Forelimb muscle (tissue), 1 donor: ENCODE measurements at places on chromosomes 4 and X. TPM values are rescaled to one million over a fixed set of nuclear protein-coding genes. Genes with fewer than 3 reads are reported as not detected.
A peak's percentile ranks its signal among the peaks of the same experiment; 100 is the strongest.

Gene PPP1R3F
- polyA plus RNA-seq, result 7.9 TPM

Gene EPHA5
- polyA plus RNA-seq, result 0.43 TPM

Gene CSN1S1
- not detected for polyA plus RNA-seq

GRCh38 chr4:87045234-87045558, 110.4 kb downstream of the AFF1 start:
- no peak for DNase-seq

DNA sequence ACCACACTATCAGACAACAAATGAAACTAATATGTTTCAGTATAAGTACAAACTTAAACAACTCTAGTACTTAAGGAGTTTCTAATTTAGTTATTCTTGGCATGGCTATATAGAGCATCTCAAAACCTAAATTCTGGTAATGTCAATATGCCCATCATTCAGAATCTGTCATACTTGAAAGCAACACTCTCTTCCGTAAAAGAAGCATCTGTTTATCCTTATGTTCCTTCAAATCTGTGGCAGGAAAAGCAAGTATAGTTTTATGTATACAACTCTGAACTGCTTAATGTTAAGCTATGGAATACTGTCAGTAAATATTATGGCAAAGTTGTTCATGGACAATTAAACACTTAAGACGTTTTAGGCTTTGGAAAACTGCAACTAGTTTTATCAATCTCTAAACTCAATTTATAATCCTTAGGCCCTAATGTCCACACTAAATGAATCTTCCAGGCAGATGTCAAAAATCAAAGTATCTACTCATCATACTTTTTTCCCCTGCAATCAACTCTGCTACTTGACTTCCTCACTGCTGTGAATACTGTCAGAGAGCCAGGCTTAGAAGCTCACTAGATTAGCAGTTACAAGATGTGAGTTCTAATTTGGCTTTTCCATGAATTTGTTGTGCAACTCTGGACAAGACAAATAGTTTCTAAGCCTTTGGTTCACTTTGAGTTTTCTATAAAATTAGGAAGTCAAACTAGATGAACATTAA, 109.4 kb downstream of the SCLT1 start:
- DNase-seq, result no peak

Gene MXRA5
- polyA plus RNA-seq, result 59.5 TPM

Gene MAD2L1
- polyA plus RNA-seq, result 14.4 TPM

- no peak for DNase-seq
Observed at GRCh38 chrX:86002076-86002896, 45.1 kb downstream of the CHM start.

- no peak for DNase-seq
Observed at GRCh38 chr4:122503214-122503613, 46.7 kb upstream of the IL2 start.

DNA sequence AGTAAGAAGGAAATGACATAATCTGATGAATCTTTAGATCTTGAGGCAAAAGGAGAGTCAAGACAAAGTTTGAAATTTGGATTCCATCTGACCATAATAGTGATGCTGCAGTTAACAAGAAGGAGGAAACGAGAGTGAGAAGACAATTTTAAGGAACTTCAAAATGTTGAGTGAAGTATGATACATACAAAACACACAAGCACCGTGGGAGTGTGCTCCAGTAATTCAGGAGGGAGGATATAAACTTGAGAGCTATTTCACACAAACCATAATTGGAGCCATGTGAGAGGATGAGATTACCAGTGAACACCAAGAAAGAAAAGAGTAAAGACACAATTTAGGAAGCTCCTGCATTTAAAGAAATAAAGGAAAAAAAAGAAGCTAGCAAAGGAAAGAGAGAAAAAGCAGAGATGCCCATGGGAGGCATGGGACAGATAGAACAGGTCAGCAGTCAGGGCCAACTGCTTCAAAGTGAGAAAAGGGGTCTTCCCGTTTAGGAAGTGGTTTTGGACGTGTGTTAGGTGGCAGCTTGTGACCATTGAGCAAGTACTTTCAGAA, 150.7 kb upstream of the SLC7A11 start:
- no peak for DNase-seq

Gene HGFAC
- polyA plus RNA-seq, result 1.3 TPM

- peak; percentile 28 for DNase-seq
Observed at GRCh38 chrX:69555481-69556041, 51.4 kb downstream of the NALF2 start.

Gene GIMD1
- 0.09 TPM for polyA plus RNA-seq

DNA sequence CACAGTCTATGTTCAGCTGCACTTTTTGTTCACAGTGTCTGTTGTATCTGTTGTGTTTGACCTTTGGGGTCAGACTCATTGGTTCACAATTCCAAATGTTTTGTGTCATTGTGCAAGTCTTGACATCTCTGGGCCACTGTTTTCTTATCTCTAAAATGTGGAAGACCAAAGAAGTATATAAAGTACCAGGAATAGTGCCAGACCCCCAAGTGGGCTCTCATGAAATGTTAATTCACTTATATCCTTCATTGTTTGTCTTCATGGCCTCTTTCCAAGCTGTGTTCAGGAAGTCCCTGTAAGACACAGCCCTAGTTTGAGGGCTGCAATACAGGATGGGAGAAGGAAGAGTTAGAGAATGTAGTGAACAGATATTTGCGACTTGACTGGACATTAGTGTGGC, 468.3 kb upstream of the BOD1L1 start:
- DNase-seq, result no peak

DNA sequence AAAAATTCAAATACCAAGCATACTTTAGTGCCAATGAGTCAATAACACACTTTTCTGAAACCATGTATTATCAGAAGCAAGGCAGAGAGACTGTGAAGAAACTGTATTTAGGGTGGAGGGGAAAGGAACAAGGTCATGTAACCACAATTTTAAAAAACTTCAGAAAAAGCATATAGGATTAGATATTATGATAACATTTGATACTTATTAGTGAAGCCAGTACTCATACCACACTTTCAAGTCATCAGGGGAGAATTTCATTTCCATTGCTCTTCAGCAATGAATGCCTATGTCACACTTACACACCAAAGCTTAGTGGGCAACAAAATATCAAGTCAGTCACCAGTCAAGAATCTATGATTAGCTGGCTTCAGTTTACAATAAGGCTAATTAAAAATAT, 602.2 kb downstream of the IL15 start:
- no peak for DNase-seq

DNA sequence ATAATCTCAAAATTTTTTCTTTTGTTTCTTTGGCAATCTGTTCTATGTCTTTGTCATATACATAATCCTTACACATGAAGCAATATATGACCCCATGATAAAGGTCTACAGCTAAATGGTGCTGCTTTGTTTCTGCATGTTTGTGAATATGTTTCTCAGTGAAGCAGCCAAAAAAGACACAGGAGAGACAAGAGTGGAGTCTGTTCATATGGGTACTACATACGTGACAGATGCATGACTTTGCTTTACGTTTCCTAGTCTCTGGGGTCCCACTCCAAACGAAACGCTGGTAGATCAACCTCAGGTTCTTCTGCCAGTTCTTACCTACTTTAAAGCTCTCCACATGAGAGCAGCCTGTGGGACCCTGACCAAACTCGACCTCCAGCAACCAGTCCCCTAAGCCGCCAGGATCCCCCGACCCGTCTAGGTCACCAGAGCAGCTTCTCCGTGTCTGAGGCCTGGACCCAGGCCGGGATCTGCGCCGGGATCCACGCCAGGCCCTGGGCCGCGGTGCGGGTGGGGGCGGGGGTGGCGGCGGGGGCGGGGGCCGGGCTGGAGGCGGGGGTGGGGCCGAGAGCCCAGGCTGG, 1.5 kb downstream of the USP51 start:
- DNase-seq, result no peak

DNA sequence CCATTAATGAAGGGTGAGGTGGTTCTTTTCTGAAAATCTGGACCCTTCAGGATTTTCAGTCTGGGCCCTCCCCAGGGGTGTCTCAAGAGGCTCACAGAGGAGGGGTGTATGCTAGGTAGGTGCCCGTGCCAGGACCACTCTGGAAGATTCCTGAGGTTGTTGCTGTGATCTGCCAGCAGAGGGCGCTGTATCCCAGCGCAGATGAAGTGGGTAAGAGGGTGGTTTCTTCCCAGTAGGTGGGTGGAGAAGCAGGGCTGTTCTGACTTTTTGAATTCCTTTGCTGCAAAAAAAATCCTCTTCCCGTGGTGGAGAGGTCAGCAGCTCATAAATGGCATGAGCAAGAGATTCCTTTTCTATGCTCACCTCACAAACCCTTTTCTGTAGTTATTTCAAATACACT, 51.1 kb downstream of the SCML1 start:
- DNase-seq, result no peak

Gene CXCL8
- 3.3 TPM for polyA plus RNA-seq

Gene SNCA
- 26.5 TPM for polyA plus RNA-seq

Gene CORIN
- 1.4 TPM for polyA plus RNA-seq

DNA sequence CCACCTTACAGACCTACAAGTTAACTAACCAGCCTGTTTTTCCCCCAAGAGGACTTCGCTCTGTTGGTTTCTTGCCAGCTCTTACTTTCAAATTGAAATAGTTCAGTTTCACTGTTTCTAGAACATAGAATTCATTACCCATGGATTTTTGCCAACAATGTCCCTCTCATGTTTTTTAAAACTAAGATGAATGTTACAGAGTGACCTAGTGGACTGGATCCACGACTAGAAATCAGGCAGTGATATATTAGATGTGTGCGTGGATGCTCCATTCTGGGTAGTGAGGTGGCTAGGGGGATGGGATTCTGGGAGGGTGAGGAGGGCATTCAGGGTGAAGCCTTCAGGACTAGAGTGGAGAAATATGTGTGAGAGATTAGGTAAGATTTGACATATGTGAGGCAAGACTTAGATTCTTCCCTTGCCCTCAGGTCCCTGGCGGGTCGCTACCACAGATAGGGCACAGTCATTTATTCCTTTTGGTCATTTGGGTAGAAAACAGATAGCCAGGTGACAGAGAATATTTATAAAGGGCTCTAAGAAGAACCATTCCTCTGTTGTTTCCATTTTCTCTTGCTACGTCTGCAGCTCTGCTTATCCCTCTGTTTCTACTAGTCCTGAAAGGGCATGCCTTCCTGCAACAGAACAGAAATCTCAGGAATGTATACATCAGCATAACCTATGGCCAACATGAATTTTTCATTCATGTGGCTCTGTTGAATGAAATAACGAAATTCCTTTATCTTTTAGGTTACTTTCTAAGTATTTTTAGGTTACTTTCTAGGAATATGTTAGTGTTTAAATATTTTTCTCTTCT, 15.4 kb upstream of the JADE1 start:
- DNase-seq, result no peak

DNA sequence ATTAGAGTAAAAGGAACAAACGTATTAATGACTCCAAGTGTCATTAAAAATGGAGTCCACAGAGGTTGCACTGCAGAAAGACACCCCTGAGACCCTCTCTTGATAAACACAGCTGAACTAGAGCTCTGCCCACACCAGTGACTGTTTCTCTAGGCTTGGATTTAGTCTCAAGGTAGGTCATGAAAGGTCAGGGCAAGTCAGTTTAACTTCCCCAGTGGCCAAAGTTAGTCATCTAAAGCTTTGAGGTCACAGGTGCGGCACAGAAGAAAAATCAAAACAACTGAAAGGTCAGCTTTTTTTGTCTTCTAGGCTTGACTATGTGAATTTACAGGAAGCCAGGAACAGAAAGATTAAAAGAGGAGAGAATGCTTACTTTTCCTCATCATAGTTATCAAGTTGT, 749.6 kb downstream of the RAB28 start:
- DNase-seq, result no peak

GRCh38 chrX:87728024-87728423, 210.4 kb downstream of the KLHL4 start:
- no peak for DNase-seq

GRCh38 chrX:130097507-130098209, 12.6 kb downstream of the ELF4 start:
- no peak for DNase-seq

DNA sequence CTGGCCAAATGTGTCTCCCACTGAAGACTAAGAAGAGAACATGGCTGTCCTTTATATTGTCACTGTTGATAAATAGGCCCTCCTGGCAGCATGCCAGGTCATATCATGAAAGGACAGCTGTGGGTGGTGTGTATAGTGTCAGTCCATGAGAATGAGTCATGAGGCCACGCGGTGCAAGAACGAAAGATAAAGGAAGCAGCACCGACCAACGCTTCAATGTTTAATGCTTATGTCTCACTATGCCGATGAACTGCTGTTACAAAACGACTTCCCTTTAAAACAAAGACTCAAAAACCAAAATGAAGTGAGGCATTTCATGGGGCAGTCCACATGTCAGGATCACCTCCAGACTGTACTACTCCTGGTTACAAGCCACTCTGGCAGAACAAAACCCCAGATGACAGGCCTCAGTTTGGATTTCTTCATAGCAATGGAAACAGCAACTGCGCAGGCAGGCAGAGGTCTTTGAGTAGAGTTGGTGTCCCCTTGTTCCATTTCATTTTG, 5.2 kb upstream of the TCEANC start:
- DNase-seq, result no peak

GRCh38 chr4:52576961-52577623, 82.0 kb downstream of the USP46 start:
- no peak for DNase-seq

- DNase-seq, result no peak
Observed at GRCh38 chrX:11641349-11642065, 24.2 kb downstream of the ARHGAP6 start.

Gene FAM241A
- 2.9 TPM for polyA plus RNA-seq

GRCh38 chr4:144647095-144647561, 1.2 kb downstream of the HHIP start:
- DNase-seq, result no peak

- no peak for DNase-seq
Observed at GRCh38 chr4:173038192-173038896, 130.3 kb upstream of the GALNT7 start.

DNA sequence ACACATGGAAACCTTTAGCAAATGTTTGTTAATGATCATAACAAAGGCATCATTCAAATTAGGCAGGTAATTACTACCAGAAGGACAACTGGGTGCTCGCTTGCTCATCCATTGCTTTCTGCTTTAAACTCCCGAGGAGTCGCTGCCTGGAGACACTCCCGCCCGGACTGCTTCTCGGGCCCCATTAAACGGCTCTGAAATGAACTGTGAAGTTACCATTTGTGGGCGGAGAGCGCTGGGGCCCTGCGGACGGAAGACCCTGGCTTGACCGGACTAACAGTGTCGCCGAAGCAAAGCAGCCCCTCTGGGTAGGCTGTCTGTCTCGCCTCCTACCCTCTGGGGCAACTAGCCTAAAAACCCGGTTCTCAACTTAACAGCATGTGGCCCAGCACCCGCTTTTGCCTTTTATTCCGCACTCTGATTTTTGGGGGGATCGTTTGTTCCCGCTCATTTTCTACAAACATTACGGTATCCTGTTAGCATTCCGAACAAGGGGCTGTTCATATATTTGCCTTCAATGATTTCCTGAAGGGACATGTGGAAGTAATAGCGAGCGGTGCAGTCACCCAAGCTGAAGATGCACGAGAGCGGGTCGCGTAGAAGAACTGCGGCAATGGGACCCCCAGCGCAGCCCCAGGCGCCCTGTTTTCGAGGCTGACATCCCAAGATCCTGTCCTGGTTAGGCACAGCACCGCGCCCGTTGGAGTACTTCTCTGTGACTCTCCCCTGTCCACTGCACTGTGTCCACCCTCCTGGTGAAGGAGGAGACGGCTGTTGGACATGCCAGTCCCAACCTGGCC, 1.6 kb upstream of the PDGFRA start:
- no peak for DNase-seq

- DNase-seq, result no peak
Observed at GRCh38 chrX:136200466-136200865, 50.7 kb downstream of the MAP7D3 start.
